ENCODE measurements at places on chromosomes 4 and X.

GRCh38 chr4:33090910-33091309 is 2370.7 kb downstream of the PCDH7 start:
- no peak for DNase-seq

- DNase-seq, result no peak
Observed at GRCh38 chr4:37663552-37663951, 22.6 kb downstream of the RELL1 start.

GRCh38 chr4:84218031-84218430 is 281.1 kb downstream of the NKX6-1 start:
- no peak for DNase-seq

DNA sequence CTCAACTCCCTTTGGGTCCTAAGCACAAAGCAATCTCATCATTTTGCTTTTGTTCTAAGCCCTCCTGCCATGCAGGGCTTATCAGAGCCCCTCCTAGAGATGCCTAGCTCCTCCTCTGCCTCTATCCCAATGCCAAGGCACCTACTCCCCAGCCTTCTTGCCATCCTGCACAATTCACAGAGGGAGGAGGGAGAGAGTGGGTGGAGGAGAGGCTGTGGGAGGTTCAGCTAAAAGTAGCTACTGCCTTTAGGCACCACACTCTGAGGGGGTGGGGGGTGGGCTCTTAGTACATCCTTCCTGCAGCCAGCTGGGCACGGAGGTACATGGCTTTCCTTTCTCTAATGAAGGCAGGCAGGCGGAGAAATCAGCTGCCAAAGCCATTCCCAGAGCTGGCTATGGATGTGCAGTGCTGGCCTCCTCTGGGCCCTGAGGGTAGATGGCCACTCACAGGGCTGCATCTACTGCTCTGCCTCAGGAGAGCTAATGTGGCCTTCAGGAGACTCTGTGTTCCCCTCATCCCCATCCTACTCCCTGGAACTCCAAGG is 40.1 kb downstream of the ARHGEF9 start:
- DNase-seq, result no peak

DNA sequence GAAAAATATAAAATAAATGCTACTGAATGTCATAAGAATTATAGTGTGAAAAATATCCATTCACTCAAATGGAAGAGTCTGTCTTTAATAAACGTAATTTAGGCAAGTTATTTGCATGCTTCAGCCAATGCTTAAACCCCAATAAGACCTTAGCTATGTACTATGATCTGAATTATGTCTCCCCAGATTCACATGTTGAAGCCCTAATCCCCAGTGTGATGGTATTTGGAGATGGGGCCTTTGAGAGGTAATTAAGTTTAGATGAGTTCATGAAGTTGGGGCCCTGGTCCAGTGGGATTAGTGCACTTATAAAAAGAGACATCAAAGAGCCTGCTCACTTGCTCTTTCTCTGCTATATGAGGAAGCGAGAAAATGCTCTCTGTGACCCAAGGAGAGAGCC is 28.7 kb downstream of the SLC39A8 start:
- no peak for DNase-seq

- no peak for DNase-seq
Observed at GRCh38 chr4:3677748-3678070, 88.5 kb upstream of the ADRA2C start.

DNA sequence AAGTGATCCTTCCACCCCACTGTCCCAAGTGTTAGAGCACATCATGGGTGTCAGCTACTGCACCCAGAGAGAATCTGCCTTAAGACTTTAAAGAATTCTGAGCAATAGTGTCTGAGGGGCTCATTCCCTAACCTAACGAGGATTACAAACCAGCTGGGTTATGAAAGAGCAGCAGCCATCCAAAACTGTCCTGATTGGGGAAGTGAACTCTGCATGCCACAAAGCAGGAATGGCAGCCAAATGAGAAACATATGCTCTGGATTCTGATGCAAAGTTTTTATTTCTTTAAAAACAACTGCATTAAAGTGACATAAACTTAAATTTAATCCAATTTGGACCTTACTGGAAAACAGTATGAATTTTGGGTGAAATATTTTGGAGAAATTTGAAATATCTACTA is 103.2 kb downstream of the ANXA3 start:
- no peak for DNase-seq

DNA sequence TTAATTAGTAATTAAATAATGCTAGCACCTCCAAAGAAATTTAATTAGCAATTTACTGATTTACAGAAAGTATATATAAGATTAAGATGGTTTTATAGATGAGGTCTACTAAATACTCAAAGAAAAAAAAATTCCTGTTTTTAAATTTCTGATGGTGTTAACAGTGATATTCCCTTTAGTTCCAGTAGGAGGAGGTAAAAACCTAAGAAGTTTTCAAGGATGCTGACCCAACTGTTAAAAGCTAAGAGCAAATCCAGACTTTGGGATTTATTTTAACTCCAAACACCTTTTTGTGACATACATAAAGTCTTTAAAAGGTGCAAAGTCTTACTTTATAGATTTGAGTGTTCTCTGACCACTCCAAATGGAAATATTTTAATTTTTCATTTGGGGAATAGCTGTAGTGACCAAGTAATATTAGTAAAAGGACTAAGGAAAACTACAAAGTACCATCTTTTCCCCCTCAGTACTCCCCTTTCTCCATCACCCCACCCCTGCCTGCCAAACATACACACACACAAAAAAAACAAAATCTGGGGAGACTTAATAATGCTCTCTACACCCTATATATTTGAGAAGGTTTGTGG is 34.2 kb upstream of the CSN1S1 start:
- no peak for DNase-seq

DNA sequence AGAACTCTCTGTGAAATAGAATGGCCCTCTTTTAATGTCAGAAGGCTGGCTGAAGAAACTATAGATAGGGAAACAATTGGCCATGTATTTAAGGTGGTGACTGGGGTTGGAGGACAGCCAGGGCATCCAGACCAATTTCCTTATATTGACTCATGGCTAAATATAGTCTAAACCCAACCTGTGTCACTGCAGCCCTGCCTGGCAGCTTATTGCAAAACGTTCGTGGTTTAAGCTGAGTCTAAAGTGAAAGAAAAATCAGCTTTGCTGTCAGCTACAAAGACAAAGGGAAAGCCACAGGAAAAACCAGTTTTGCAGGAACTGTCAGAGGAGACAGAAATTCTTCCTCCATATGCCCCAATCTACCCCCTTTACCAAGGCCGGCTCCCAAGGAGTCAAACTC is 902.8 kb upstream of the NDST4 start:
- DNase-seq, result no peak

- peak; percentile 63 for DNase-seq
Observed at GRCh38 chr4:153521999-153522801, 56.0 kb downstream of the TMEM131L start.

- no peak for DNase-seq
Observed at GRCh38 chr4:13980317-13981310, 353.1 kb upstream of the BOD1L1 start.

DNA sequence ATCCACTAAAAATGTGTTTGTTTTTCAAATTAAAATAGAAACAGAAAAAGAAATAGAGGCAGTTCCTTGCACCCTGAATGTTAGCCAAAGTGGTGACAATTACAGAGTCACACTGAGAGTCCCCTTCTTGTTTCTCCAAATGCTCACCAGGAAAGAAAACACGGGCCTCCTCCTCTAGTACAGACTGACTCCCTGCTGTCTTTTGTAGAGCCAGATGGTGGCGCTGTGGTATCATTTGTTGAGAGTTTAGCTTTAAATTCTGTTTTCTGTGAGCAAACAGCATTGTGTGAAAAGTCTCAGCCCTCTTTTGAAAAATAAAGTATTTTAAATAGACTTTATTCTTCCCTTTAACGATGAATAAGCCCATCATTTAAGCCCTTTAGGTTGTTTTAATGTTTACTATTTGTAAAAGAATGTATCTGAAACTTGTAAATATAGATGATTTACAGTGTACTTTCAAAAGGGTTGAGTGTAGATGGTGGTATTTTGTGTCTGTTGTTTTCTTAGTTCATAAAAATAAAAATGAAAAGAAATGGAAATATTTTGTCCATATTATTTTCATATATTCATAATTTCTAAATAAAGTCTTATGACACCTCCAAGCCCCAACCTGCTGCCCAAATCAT is 36.9 kb upstream of the ATOH1 start:
- no peak for DNase-seq

DNA sequence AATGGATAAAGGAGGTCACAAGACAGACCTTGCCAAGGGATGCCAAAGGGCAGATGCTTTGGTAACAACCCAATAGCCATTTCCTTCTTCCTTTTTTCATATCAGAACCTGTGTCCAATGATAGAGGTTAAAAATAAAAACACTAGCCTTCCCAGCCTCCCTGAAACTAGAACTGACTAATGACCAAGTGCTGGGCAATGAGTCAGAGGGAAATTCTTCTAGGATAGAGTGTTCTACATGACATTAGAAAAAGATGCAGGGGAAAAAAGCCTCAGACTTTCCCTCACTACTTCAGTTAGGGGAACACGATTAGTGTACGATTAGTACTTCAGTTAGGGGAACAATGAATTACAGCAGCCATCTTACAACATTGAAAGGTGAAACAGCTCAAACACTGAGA is 29.3 kb upstream of the FAM47C start:
- no peak for DNase-seq

GRCh38 chr4:149914119-149915115 is 98.8 kb upstream of the IQCM start:
- peak; percentile 43 for DNase-seq

DNA sequence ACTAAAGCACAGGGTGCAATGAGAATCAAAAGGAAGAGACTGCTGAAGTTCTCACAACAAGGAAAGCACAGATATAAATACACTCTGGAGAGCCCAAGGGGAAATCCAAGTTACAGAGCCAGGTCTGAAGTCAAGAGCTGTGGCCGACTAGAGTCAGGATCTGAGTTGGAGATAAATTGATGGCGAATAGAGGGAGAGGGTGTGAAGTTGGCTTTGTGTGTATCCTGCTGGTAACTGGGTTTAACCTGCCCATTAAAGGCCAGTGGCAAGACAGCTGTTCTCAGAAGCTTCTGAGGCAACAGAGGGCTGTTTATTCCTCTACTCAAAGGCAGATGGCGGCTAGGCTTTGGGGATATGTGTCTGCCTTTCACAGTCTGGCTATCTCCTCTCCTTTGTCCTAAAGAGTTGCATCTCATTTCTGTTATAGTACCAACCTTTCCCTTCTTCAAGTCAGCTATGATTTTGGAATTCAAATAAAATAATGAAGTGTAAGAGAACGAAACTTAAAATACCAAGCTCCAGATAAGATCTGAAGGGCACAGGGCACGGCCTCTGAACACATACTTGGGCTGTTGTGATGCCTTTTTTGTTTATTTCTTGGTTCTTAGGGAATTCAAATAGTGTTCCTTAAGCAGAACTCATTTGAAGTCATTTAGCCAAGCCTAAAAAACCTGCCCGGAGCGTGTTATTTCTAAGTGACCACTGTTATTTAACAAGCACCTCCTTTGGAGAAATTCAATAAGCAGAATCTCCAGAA is 142.1 kb downstream of the APBB2 start:
- DNase-seq, result no peak

DNA sequence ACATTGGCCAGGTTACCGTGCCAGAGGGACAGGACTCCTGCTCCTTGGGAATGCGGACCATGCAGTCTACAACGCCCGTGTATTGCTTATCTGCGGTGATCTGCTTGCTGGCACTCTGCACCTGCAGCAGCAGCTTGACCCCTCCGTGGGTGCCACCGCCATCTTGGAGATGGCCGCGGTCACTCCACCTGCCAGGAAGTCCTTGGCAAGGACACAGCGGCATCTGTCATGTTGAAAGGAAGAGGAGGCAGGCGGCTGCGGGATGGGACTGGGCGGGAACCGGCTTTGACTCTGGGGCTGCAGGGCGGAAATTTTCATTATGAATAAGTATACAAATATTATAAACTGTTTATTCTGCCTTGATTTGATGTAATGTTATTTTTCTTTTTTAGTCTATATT is 63.4 kb downstream of the F11 start:
- no peak for DNase-seq

DNA sequence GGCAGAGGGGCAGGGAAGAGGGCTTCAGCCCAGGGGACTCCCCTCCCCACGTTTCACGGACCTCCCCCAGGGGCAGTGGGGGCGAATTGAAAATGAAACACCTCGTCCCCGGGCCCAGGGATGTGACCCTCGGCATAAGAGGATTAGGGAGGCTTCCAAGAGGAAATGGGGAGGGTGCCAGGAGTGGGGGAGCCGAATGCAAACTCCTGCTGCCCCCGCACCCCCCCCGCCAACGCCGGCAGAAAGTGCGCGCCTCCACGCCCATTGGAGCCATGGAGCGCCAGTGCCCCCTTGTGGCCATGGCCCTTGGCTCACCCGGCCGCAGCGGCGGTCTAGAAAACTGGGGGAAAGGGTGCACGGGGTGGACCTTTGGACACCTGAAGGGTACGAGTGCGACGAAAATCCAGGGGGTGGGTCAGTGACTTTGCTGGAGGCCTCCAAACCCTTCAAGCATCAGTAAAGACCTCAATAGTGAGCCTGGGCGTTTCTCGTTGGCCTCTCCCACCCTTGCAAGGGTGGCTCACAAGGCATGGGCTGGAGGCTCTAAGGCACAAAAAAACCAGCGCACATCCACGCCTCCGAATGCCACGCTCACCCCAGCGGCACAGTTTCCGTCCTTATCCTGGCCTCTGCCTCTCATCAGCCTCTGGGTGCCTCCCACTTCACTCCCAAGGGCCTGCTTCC is 120.8 kb upstream of the PJA1 start:
- peak; percentile 23 for DNase-seq

- DNase-seq, result no peak
Observed at GRCh38 chrX:16208601-16209000, 41.3 kb downstream of the MAGEB17 start.

DNA sequence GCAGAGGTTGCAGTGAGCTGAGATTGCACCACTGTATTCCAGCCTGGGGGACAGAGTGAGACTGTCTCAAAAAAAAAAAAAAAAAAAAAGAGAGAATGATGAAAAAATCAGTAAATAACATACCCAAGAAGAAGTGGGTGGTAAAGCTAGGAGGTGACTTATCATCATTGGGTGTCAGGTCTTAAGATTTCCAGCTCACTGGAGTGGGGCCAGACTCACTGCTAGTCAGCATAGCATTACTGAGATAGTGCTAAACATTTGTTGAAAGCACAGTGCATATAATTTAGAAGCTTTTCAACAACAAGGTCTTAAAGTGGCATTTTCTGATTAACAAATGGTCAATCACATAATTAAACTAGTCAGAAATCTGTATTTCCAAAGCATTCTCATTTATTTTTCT is 221.8 kb upstream of the GYPA start:
- no peak for DNase-seq

DNA sequence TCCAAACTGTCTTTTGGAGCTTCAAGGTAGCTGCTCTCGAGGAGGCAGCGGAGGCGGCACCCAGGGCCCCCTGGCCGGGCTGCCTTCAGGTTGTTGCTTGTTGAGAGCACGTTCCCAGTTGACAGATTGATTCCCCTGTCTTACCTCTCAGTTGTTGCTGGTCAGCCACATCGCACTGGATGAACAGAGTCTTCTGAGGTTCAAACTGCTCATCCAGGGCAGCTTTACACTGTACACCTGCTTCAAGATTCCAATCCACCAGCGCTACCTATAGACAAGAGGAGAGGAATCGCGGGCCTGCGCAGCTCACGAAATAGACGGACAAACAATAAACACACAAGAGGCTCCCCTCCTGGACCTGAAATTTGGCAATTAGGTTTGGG is 497 bp downstream of the HPGD start:
- peak; percentile 19 for DNase-seq

All from CD4-positive, CD25-positive, alpha-beta regulatory T cell (primary cell).